ENCODE measurements at places on chromosomes 7 and 10.

DNA sequence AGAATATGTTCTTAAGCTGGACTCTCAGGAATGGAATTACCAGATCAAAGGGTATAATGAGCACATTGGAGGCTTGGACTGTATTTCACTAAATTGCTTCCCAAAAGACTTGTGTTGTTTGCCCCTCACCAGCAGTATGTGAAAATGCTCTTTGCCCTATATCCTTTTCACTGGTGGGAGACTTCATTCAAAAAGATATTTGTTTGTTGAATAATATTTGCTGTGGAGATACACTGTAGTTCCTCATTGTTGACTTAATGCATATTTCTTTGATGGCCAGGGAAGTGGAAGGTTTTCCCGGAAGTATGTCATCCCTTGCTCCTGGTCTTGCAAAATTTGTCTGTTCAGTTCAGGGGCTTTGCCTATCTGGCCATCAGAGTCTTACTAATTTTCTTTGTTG, 19.4 kb downstream of the GSTO2 start:
- DNase-seq, result no peak

GRCh38 chr7:80253653-80254052, 119.0 kb downstream of the GNAI1 start:
- DNase-seq, result no peak

DNA sequence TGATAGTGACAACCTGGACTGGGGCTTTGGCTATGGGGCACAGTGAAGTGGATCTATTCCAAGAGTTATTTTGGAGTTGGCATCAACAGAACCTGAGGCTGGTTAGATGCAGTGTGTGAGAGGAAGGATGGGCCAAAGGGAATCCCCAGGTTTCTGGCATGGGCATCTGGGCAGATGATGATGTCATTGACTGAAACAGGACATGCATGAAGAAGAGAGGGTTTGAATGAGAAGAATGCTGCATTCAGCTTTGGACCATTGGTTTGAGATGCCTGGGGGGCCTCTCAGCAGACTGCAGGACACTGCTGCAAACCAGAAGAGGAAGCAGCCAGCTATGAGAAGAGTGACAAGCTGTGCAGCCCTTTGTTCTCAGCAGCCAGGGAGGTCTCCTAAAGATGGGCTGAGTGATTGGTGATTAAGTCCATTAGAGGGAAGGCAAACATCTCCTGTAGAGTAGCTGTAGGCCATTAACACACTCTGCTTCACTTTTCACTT, 23.1 kb upstream of the PIK3CG start:
- no peak for DNase-seq

- DNase-seq, result no peak
These were observed 92.3 kb upstream of the KDM7A start for GRCh38 chr7:140269004-140269638.

- DNase-seq, result peak; percentile 63
These were observed 123.7 kb upstream of the ASAH2 start for GRCh38 chr10:50375051-50375452.

DNA sequence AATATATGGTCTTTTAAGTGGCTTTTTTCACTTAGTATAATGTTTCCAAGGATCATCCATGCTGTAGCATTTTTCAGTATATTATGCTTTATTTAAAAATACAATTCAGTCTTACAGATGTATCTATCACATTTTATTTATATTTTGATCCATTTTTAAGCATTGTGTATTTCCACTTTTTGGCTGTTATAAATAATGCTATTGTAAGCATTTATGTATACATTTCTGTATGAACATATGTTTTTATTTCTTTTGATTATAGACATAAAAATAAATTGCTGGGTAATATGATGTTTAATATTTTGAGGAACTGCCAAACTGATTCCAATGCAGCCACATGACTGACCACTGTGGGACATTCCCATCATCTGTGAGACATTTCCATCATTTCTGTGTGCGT, 1662.0 kb downstream of the REEP3 start:
- DNase-seq, result no peak

DNA sequence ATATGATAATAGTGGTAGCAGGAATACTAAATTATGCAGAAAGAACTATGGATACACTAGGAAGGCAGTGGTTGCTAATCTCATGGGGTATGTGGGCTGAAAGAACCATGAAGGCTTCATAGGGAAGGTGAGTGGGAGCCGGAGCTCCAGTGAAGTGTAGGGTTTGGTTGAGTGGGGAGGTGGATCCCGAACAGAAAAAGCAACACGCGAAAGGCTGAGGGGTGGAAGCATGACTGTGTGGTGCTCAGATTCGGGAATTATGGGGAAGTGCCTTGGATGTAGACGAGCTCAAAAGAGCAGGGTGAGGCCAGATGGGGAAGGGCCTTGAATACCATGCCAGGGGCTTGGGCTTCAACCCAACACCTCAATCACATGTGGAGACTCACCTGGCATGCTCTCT, 715.1 kb downstream of the TYW1 start:
- no peak for DNase-seq

DNA sequence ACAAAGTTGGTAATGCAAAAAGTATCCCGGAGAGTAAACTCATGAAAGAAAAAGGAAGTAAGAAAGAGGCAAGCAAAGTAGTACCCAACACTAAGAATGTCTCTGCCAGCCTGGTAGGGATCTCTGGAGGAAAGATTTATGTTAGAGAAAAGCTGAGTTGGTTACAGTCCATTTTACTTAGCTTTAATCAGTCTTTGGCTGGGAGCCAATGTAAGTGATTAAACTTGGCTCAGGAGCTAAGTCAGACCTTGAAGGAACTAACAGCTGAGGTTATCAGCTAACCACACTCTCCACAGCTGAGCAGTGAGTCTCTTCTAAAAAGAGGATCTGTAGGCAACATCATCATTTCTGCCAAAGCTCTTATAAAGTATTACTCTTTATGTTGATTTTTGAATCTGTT, 148.0 kb downstream of the ANKRD7 start:
- peak; percentile 90 for DNase-seq

DNA sequence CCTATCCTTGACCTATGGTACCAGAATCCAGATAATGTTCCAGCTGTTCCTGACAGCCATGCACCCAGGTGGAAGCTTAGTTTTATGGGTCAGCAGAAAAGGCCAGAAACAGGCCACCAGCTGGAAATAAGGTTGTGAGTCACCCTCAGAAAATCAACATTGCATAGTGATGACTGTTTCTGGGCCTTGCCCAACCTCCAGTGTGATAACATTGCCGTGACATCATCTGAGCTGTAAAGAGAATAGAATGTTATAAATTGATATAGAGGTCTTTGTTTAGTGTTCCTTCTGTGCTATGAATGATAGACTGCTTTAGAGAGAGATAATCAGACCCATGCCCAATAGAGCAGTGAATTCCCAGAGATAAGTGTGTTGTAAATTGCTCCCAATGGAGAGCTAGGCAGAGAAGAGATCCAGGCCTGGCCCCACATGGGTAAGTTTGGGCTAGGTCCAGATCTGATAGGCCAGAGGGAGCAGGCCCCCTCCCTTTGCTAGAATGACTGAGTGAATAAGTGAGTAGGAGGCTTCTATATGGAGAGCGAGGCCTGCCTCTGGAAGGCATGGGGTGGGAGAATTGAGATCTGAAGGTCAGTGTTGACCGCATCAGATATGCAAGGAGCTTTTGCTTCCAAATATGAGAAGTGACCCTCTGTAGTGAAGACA, 14.2 kb upstream of the HPS1 start:
- DNase-seq, result peak; percentile 99

DNA sequence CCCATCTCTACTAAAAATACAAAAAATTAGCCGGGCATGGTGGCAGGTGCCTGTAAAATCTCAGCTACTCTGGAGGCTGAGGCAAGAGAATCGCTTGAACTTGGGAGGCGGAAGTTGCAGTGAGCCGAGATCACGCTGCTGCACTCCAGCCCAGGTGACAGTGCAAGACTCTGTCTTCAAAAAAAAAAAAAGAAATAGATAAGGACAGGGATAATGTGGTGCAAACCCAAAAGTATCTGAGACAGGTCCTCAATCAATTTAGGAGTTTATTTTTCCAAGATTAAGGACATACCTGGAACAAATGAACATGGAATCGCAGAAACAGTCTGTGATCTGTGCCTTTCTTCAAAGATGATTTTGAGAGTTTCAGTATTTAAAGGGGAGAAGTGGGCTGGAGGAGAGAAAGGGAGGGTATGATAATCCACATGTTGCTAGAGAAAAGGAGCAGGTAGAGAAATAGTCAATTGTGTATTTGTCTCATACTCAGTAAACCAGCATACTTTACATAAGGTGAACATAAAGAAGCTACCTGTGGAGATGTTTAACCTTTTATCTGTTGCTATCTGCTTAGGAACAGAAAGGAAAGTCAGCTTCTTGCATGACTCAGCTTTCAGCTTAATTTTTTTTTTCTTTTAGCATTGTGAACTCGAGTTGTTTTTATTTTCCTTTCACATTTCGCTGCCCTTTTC, 4.9 kb upstream of the MTPN start:
- DNase-seq, result peak; percentile 52

DNA sequence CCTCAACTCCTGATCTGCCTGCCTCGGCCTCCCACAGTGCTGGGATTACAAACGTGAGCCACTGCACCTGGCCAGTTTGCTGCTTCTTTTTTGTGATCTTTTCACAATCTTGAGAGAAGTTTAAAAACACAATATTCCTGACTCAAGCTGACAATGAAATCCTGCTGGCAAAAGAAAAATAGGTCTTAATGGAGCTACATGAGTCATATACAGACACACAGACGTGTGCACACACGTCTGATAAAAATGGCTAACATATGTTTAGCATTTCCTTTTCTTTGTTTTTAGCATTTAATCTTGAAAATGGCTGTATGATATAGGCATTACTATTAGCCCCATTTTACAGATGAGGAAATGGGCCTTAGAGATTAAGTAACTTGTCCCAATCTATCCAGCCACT, 29.4 kb upstream of the RAB18 start:
- DNase-seq, result no peak

GRCh38 chr7:137931823-137932222, 70.1 kb downstream of the CREB3L2 start:
- DNase-seq, result no peak

DNA sequence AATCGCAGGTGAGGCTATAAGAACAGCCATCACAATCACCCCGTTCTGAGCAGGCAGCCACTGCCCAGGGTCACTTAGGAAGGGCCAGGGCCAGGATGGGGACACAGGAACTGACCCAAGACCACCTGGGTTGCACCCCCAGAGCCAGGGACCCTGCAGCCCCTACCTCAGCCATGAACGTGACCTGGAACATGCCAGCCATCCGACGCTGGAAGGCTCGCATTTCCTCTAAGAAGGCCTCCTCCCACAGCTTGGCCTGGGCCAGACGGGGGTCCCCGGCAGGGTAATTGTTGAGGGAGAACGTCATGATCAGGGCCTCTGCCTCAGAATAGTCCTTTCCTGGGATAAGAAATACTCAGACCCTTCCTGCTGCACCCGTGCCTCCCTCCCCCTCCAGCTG, 5.0 kb downstream of the NPC1L1 start:
- DNase-seq, result no peak

DNA sequence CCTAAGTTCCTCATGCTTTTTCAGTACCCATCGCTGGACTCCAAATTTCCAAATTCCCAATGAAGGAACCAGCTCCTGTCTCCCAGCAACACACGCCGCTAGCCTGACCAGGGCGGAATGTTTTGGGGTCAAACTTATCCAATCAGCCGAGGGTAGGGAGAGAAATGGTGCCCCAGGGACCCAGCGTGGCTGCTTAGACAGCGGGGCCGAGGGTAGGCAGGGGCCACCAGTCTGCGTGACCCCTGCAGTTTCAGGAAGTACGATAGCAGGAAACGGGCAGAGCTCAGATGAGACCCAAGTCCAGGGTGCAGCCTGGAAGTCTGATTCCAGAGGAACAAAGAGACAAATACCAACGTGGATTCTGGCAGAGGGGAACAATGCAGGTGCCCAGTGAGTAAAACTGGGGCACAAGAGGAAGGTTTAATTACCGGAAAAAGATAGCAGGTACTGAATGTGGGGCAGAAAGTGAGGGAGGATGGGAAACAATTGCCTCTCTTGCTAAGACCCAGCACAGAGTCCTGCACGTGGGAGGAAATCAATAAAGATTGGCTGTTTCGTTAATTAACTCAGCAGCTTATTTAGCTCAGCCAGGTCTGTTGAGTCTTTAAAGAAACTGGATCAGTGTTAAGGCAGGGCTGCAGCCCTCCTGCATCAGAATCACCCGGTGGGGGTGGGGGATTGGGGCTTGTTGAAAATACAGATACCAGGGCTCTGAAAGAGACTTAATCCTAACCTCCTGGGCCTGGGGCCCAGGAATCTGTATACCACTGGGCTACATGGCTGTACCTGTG, 50.4 kb upstream of the NFE2L3 start:
- no peak for DNase-seq

DNA sequence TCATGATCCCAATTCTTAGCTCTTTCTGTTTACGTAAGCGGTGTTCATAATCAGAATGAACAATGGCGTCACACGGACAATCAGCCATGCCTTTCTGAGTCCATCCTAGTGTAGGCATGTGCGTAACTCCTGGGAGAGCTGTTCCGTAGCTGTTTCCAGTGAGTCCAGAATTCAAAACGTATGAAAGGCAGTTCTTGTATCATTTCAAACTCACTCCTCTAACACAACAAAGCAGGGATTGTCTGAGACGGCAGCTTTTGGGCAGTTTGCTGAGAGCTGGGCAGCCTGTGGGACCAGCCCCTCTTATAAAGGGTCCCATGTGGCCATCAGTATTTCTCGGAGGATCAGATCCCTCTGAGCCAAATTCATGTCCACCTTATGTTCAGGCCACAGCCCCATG, 43.4 kb downstream of the PSPH start:
- no peak for DNase-seq

GRCh38 chr10:31574577-31574976, 255.6 kb downstream of the ZEB1 start:
- DNase-seq, result no peak

DNA sequence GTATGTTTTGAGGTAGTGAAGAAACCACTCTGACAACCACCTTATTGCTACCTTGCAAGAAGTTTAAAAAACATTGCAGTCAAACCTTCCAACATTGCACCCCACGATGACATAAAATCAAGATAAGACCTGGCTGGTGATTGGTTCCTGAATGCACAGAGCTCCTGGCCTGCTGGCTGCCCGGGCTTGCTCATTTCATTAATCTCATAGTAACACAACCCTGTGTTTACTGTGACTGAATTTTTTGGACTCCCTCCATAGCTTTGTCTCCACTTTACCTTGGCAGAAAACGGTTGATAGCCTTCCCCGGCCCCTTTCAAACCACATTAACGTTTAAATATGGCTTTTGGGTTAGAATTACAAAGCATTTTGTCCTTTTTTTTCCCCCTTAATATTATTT, 27.5 kb downstream of the VWA2 start:
- peak; percentile 45 for DNase-seq

DNA sequence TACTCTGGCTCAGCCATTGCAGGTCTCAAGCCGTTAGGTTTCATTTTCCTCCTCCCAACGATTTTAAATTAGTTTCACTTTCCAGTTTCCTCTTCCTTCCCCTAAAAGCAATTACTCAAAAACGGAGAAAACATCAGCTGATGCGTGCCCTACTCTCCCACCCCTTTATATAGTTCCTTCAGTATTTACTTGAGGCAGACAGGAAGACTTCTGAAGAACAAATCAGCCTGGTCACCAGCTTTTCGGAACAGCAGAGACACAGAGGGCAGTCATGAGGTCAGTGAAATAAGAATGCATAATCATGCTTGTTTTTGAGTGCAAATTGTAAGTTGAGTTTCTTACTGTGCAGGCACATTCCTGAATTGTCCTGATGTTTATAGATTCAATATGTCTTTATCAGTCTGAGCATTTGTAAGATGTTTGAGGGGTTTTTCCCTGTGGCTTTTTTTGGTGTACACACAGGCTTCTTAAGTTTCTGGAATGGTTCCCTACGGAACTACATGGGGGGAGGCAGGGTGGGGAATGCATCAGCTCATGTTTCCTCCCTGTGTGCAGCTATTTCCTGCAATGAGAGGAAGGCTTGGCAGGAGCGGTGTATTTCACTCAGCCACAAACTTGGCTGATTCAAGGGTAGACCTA, at the start of gene IFIT3:
IFIT3 (plus strand) TSS at position 195 of the 639 bp plus-strand sequence; CDS start at position 272, 77 bp downstream.
- peak; percentile 96 for DNase-seq

- peak; percentile 7 for DNase-seq
These were observed 56.3 kb upstream of the YAE1 start for GRCh38 chr7:39509912-39510311.
